Stimulated activated CD4-positive, alpha-beta T cell treated with anti-CD3 and anti-CD28 coated beads, TNF-alpha, amount 100 ng/mL, for 4 hours (primary cell): ENCODE measurements at places on chromosomes 3 and 15.

GRCh38 chr3:195460091-195460713, 17.4 kb upstream of the ACAP2 start:
- no peak for DNase-seq

DNA sequence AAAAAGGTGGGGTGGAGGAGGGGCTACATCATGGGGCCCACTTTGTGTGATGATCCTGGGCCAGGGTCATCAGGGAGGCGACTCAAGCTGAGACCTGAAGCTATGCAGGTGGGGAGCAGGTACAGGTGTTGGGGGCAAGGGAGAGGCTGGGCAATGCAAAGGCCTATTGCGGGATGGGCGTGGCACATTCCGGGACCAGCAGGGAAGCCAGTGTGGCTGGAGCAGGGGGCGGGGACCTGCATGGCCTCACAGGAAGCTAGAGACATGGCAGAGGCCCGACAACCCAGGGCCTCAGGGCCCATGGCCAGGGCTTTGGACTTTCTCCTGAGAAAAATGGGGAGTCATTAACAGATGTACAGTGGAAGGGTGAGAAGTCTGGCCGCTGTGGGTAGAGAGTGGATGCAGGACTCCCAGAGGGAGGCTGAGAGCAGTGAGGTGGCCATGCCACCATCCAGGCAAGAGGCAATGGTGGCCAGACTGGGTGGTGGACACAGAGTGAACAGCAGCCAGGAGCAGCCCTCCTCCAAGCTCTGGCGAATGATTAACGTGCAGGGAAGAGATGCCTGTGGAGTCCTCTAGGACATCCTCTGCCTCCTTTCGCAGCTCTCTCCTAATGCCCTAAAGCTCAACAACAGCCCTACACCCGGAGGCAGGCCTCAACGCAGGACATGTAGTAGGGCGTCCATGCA, 122.6 kb upstream of the ATP2B2 start:
- no peak for DNase-seq

- no peak for DNase-seq
Observed at GRCh38 chr3:25906132-25906906, 116.4 kb downstream of the OXSM start.

- no peak for DNase-seq
Observed at GRCh38 chr15:80949756-80950155, 39.9 kb downstream of the MESD start.

GRCh38 chr3:139909811-139910210, 25.2 kb upstream of the CLSTN2 start:
- no peak for DNase-seq

GRCh38 chr3:57706462-57706861, 13.6 kb upstream of the DENND6A start:
- DNase-seq: no peak

- no peak for DNase-seq
Observed at GRCh38 chr3:87822563-87822962, 236.2 kb downstream of the CGGBP1 start.

DNA sequence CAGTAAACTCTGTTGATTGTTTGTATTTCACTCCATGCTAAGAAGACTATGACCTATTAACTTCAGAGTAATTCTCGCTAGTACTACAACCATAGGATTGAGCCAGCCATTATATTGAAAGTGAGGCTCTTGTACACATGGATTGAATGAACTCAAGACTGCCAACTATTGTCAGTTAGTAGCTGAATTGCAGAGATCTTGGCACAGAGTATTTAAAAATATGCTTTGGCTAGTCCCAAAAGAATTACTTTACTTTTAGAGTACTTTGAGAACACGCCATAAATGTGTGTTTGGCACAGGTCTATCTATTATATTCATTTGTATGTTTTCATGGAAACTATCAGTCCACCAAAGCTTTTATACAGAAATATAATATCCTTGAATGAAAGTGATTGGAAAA, 226.7 kb upstream of the DCBLD2 start:
- no peak for DNase-seq

GRCh38 chr3:168249205-168249549, 153.5 kb upstream of the GOLIM4 start:
- no peak for DNase-seq

DNA sequence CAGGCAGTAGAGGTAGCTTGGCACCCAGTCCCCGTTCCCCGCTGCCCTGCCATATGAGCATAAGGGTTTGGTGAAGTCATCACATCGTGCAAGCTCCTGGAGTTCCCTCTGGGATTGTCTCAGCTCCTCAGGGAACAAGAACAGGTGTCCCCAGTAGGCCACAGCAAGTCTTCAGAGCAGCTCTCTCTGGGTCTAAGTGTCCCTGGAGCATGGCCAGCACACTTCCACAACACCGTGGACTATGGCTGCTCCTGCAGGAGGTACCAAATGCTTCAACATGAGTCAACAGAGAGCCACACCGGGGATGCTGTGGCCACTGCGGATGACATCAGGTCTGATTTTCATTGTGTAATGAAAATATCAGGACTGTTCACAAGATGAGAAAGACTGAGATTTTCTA, 23.1 kb downstream of the ABHD6 start:
- no peak for DNase-seq

- DNase-seq: no peak
Observed at GRCh38 chr3:177358977-177359592, 161.8 kb upstream of the TBL1XR1 start.

DNA sequence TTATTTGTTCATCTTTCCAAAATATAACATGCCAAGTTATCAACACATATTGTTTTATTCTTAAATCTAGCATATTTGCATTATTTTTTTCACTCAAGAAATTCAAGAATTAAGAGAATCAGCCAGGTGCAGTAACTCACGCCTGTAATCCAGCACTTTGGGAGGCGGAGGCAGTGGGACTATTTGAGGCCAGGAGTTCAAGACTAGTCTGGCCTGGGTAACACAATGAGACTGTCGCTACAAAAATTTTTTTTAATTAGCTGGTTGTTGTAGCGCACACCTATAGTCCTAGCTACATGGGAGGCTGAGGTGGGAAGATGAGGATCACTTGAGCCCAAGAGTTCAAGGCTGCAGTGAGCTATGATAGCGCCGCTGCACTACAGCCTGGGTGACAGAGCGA, 10.5 kb downstream of the DCUN1D1 start:
- DNase-seq: no peak

GRCh38 chr3:38601956-38602550, 47.4 kb downstream of the SCN5A start:
- DNase-seq: no peak

- no peak for DNase-seq
Observed at GRCh38 chr3:165181556-165181955, 14.6 kb downstream of the SLITRK3 start.

- no peak for DNase-seq
Observed at GRCh38 chr3:62151591-62151990, 221.8 kb downstream of the FEZF2 start.

DNA sequence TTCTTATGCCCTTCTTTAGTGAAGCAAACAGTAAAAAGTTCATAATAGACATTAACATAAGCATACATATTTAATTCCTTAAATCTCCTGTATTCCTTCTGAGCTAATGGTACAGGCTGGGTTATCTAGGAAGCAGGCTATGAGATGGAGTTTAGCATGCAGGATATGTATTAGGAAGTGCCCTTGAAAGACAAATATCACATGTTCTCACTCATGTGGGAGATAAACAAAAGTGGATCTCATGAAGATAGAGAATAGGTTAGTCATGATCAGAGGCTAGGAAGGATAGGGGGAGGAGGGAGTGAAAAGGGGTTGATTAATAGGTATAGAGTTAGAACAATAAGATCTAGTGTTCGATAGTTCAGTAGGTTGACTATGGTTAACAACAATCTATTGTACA, 105.4 kb downstream of the CLASP2 start:
- no peak for DNase-seq

DNA sequence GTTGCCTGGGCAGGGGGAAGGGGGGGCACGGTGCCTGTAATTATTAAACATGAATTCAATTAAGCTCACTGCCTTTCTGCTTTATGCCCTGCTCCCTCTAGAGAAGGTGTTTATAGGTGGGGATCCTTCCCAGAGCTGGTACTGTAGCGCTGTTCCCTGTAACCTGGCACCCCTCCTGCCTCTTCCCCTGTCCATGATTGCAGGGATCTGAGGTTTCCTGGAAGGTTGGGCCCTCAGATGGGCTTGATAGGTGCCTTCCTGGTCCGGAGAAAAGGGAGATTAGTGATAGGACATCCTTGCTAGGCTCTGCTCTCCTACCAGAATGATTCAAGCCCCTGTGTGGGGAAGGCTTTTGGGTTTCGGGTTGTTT, 2.1 kb upstream of the FAM131A start:
- no peak for DNase-seq

DNA sequence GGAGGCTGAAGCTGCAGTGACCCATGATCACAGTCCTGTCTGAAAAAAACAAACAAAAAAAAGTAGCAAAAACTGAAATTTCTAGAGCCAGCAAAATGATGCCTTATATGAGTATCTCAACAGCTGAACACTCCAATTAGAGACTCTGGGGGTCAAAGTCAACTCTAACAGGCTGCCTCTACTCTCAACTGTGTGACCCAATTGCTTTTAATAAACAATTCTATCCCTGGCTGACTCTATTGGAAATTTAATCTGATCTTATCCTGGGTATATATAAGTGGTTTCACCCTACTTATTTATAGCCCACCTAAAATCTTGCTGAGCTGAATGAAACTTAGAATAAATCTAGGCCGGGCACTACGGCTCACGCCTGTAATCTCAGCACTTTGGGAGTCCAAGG, 29.0 kb downstream of the SMARCC1 start:
- no peak for DNase-seq

- no peak for DNase-seq
Observed at GRCh38 chr15:89412905-89413411, 78.3 kb upstream of the POLG start.

DNA sequence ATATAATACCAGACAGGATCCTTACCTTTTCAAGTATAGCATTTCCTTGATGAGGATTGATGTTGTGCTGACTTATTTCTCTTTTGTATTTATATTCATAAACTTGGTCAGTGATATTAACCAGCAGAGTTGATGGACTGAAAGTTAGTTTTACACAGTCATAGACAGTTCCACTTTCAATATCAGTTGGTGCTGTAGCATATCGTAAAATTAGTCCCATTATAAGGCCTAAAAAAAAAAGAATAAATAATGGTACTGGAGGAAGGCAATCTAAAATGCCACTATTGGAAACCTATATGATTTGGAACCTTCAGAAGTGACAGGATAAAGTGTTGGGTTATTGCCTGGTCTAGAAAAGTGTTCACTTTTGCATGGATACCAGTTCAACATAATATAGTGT, 16.3 kb downstream of the SLC9A9 start:
- DNase-seq: no peak

GRCh38 chr3:174955513-174956016, 96.4 kb downstream of the NAALADL2 start:
- no peak for DNase-seq

DNA sequence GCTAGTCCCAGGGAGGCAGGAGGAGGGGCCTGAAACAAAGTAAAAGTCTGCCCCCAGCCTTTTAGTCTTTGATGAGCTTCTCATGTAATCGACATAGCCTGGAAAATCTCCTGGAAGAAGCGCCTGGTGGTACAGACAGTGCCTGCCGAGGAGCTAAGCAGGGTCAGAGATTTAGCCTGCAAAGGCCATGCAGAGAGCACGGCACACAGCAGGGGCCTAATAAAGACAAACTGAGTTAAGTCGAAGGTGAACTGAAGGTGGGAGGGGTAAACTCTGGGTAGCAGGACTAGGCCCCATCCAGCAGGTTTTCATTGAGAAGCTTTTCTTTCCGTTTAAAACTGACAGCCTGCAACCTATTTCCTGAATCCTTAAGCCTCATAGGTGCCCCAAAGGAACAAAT, 115.5 kb upstream of the ABHD17C start:
- no peak for DNase-seq

GRCh38 chr3:66199089-66199473, 21.7 kb upstream of the SLC25A26 start:
- DNase-seq: no peak

- DNase-seq: no peak
Observed at GRCh38 chr3:195549931-195550519, 6.9 kb upstream of the PPP1R2 start.

GRCh38 chr3:30668051-30668609, 61.7 kb downstream of the TGFBR2 start:
- no peak for DNase-seq

DNA sequence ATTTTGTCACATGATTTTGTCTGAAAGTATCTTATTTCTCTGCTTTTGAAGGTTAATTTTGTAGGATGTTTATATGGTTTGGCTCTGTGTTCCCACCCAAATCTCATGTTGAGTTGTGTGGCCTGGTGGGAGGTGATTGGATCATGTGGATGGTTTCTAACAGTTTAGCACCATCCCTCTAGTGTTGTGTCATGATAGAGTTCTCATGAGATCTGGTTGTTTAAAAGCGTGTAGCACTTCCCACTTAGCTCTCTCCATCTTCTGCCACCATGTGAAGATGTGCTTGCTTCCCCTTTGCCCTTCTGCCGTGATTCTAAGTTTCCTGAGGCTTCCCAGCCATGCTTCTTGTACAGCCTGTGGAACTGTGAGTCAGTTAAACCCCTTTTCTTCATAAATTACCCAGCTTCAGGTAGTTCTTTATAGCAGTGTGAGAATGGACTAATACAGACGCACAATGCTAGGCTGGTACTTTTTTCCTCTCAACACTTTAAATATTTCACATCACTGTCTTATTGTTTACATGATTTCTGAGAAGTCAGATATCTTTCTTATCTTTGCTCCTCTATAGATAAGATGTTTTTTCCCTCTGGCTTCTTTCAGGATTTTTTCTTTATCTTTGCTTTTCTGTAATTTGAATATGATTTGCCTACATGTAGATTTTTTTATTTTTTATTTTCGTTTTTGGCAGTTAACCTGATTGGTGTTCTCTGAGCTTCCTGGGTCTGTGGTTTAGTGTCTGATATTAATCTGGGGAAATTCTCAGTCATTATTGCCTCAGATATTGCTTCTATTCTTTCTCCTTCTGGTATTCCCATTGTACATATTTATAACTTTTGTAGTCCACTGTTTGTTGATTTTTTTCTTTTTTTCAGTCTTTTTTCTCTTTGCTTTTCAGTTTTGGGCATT, 22.2 kb downstream of the BTD start:
- no peak for DNase-seq

DNA sequence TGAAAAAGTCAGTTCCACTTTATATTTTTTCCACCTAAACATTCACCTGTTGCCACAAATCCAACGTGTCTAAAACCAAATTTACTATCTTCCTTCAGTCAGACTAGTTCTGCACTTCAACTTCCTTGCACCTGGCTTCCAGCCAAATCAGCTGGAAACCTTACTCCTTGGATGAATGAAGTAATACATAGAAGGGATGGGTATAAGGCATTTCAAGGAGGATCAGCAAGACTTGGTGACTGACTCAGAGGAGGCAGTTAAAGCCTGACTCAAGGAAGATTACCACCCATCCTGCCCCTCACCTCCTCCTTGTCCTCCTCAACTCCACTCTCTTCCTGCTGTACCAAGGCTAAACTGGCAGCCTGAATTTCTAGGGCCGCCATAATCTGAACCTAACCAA, 37.1 kb downstream of the QTRT2 start:
- no peak for DNase-seq
